ENCODE measurements at places on chromosomes 3 and 15.
A peak's percentile ranks its signal among the peaks of the same experiment; 100 is the strongest.

- DNase-seq, result no peak
Observed at GRCh38 chr3:36943601-36944000, 1.3 kb downstream of the TRANK1 start.

DNA sequence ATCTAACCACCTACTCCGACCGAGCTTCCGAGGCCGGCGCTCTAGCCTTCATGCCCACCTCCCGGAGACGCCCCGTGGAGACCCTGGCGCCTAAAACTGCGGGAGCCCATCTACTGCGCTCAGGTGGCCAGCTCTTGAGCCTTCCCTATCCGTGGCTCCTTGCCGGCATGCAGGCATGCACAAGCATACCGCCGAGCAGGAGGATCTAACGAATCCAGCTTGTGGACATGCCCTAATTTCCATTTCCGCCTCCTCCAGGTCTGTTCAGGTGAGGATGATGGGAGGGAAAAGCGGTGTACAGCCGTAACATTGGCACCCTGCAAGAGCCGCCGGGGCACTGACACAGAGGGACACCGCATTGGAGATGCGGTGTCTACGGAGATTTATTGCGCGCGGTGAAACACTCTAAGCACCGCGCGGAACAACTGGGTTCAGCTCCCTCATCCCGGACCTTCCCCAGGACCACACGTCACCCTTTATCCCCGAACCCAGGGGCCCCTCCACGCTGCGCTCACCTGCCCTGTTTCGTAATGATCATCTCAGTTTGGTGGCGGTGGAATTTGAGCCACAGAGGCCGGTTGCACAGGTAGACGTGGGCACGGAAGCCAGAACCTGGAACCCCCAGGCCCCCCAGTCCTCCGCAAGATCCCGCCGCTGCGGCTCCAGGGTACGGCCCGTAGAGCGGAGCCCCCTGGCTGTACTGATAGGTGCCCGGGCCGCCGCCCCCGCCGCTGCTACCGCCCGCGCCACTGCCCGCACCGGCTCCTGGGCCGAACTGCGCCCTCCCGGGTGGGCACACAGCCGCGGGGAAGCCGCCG lies 1.0 kb downstream of the EOMES start:
- peak; percentile 69 for DNase-seq

DNA sequence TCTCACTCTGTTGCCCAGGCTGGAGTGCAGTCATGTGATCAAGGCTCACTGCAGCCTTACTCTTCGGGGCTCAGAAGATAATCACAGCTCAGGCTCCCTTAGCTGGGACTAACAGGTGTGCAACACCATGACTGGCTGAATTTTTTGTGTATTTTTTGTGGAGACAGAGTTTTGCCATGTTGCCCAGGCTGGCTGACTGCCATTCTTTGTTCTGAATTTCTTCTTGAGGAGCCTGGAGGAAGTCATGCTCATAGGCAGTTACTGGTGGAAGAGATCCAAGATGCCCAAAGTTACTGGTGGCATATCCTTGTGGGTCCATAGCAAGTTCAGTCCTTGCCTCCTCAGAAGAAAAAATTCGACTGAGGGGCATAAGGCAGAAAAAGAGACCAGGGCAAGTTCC lies 16.6 kb upstream of the UBP1 start:
- DNase-seq, result no peak

GRCh38 chr15:85595804-85596536 lies 198.8 kb downstream of the KLHL25 start:
- DNase-seq, result no peak

GRCh38 chr15:52100807-52101442 lies 11.7 kb downstream of the BCL2L10 start:
- DNase-seq, result no peak

- no peak for DNase-seq
Observed at GRCh38 chr3:76888856-76889255, 151.0 kb upstream of the ROBO2 start.

DNA sequence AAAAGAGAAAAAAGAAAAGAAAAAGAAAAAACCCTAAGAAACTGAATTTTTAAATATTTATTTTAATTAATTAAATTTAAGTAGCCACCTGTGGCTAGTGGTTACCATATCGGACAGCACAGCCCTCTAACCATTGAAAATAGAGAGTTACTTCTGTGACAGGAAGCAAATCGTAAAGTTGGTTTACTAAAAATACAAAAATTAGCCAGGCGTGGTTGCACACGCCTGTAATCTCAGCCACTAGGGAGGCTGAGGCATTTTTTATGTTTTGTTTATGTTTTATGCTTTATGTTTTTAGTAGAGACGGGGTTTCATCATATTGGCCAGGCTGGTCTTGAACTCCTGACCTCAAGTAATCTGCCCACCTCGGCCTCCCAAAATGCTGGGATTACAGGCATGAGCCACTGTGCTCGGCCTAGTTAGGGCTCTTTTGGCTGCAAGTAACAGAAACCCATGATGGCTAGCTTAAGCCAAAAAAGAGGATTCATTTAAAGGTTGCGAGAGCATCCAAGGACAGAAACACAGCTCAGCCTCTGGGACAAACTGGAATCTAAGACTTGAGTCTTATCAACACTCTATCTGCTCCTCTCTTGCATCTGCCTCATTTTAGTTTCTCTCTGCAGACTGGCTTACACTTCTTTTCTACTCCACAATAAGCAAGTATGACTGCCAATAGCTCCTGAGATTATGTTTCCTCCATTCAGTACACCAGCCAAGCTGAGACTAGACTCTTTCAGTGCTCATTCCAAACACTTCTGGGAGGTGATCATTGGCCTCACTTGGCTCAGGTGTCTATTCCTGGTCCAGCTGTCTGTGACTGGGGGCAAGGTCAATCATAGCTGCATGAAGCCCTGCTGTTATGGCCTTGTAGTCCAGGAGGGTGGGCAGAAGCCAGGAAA lies 6.8 kb upstream of the SKIL start:
- DNase-seq, result no peak

DNA sequence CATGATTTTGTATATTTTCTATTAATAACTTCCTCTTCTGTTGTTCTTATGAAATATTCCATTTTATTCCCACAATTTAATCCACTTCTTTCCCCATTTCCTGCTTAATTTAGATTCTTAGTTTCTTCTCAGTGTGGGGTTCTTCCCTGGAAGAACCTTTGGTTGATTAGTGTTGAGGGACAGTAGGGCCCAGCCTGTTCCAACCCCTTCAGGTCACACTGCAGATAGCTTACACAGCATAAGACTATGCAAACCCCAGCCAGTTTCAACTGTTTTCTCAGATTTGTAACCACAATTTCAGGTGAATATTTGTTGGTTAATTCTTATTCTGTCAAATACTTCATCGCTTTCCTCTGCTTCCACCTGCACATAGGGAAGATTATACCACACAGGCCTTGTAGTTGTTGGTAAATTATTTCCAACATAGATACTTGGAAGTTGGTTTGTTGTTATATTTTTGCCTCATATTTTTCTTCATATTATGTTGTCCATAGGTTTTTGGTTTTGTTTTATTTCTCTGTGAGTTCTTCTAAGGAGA lies 34.7 kb downstream of the AADACL2 start:
- DNase-seq, result no peak

GRCh38 chr3:23242106-23242505 lies 39.0 kb downstream of the UBE2E2 start:
- DNase-seq, result no peak

GRCh38 chr3:27559835-27560234 lies 75.7 kb upstream of the SLC4A7 start:
- no peak for DNase-seq

GRCh38 chr15:33584797-33585196 lies 274.0 kb downstream of the RYR3 start:
- DNase-seq, result no peak

- no peak for DNase-seq
Observed at GRCh38 chr3:141147657-141148056, 84.0 kb upstream of the PXYLP1 start.

DNA sequence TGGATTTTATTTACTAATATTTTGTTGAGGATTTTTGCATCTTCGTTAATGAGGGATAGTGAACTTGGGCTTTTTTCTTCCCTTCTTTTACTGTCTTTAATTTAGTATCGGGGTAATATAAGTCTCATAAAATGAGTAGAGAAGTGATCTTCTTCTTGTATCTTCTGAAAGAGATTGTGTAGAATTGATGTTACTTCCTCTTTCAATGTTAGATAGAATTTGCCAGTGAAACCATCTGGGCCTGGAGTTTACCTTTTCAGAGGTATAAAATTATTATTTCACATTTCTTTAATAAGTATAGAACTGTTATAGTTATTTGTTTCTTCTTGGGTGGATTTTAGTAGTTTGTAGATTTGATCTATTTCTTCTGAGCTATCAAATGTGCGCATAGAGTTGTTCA lies 7.8 kb downstream of the HESX1 start:
- no peak for DNase-seq

- no peak for DNase-seq
Observed at GRCh38 chr3:32660634-32661033, 24.4 kb upstream of the CNOT10 start.

DNA sequence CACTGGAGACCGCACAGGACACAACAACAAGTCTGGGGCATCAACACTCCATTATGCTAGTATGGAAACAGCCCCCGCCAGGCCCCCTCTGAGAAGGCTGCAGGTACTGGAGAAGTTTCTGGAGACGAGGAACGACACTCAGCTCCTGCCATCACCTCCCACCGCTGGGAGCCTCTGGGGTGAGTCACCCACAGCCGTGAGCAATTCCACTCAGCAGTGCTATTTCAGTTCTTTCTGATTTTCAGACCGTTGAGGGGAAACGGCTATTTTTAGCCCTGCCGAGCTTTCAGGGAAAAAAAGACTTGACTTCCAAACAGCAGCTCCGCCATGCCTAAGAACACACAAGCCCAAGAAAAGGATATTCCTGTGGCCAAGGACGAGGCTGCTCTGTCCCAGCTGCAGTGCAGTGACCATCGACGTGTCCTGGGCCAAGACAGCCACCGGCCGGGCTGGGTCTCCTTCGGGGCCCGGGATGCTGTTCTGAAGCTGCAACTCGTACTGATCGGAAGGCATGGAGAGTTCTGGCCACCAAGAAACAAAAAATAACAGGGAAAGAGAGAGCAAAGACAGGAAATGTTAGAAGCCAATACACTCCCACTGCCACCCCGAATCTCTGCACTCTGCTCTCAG lies 40.8 kb downstream of the NUP210 start:
- DNase-seq, result no peak

- no peak for DNase-seq
Observed at GRCh38 chr3:157257101-157257500, 97.2 kb upstream of the CCNL1 start.

DNA sequence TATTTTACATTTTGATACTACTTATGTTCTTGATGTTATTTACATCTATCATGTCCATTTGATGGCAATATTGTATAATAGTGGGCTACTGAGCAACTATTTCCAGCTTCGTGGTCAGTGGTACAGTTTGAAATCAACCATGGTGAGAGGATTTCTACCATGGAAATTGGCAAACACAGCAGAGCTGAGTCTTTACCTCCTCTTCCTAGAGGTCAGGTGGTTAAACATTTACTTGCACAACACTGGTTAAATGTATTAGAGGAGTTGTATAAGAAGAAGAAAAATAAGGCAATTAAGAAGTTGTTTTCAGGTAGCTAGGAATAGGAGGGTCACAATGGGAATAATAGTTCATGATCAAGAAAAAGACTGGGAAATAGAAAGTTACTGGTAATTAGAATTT lies 7.2 kb upstream of the PPM1L start:
- DNase-seq, result no peak

- peak; percentile 50 for DNase-seq
Observed at GRCh38 chr3:130345487-130346079, at the start of gene COL6A5. Gene COL6A5 (plus strand): TSS chr3:130345672. CDS start chr3:130373639, 27,967 bp downstream.
